Activated CD4-positive, alpha-beta T cell treated with anti-CD3 and anti-CD28 coated beads, Interleukin-2, amount 10 ng/mL, durations not matched to agents 7 days and 5 days (primary cell): ENCODE measurements at places on chromosomes 1 and 21. TPM values are rescaled to one million over a fixed set of nuclear protein-coding genes. Genes with fewer than 3 reads are reported as not detected.
A peak's percentile ranks its signal among the peaks of the same experiment; 100 is the strongest.

DNA sequence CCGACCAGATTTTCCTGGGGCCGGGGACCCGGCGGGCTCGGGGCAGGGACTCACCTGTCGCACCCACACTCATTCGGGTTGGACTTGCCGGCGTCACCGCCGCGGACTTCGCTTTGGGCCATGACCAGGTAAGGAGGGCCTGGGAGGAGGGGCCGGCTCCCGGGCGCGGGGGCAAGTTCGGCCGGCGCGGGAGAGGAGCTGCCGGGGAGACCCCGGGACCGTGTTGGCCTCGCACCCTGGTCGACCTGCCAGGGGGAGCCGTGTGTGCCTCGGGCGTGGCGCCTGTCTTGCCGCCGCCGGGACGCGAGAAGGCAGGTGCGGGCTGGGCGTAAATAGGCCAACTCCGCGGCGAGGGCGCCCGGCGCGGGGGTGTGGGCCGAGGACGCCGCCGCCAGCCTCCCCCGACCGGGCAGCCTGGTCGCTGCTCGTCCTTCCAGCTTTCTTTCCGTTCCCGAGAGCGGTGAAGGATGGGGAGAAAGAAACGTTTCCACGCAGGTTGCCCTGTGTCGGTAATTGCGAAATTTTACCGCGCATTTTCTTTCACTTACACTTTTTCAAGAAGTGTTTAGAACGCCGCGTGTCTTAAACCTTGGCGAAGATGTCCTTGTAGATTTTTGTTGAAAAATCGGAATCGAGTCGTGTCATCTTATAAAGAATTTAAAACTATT lies 558 bp downstream of the USP1 start:
- peaks cover 3% of the 10 kb centered on the region for H3K27me3 ChIP-seq
- peaks cover 42% of the 10 kb centered on the region for H3K4me1 ChIP-seq
- H3K36me3 ChIP-seq, result peaks cover 43% of the 10 kb centered on the region
- peak overlapping the region; percentile 99 for H3K27ac ChIP-seq

DNA sequence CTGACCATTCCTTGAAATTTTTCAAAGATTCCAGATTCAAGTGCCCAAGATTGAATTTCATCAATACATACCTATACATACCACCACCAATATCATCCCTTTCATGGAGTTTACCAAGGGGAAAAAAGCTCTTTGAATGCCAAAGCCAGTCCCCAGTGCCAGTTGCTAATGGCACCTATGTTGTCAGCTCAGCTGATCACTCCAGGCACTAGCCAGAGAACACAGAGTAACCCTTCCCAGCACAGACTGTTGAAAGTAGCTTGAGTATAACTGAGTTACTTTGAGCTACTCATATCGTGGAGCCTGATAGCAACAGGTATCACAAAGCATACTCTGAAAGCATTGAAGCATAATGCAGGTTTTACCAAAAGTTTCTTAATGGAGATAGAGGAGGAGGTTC lies 133.9 kb upstream of the NFIA start:
- peaks cover 10% of the 10 kb centered on the region for H3K27me3 ChIP-seq
- no peak for DNase-seq
- H3K36me3 ChIP-seq, result no peaks in the 10 kb centered on the region
- H3K4me1 ChIP-seq, result peaks cover 5% of the 10 kb centered on the region
- no peak overlapping the region for H3K27ac ChIP-seq

Gene TENT5C
- total RNA-seq, result 13.3 TPM

Gene HEYL
- not detected for total RNA-seq

Gene FAM151A
- total RNA-seq, result not detected
